GM23338 (cell line): ENCODE measurements at places on chromosomes 3 and 15. TPM values are rescaled to one million over a fixed set of nuclear protein-coding genes. Genes with fewer than 3 reads are reported as not detected.

Gene RTP3
- 0.97 TPM in 1 of 2 replicates, not detected in the other for total RNA-seq

Gene WDR93
- 0.14 TPM in 1 of 2 replicates, not detected in the other for total RNA-seq

Gene PROS1
- total RNA-seq, result 2.5 and 4.1 TPM in 2 replicates

Gene CHDH
- total RNA-seq, result 6.6 and 31.4 TPM in 2 replicates

Gene OPA1
- 78.8 and 89.9 TPM in 2 replicates for total RNA-seq

Gene CHRD
- total RNA-seq, result 0.66 and 1.1 TPM in 2 replicates

Gene DUOXA2
- total RNA-seq, result not detected in 2 replicates

Gene ELL3
- 13.6 and 19.2 TPM in 2 replicates for total RNA-seq

Gene ITGA11
- 0.03 TPM in 1 of 2 replicates, not detected in the other for total RNA-seq

Gene PDCD7
- total RNA-seq, result 16.5 and 21.2 TPM in 2 replicates

Gene PRTG
- 2.3 and 3.4 TPM in 2 replicates for total RNA-seq

Gene FGF12
- 6.0 and 7.6 TPM in 2 replicates for total RNA-seq

Gene FOXB1
- 3.1 and 4.7 TPM in 2 replicates for total RNA-seq

Gene FEM1B
- 82.0 and 82.4 TPM in 2 replicates for total RNA-seq

Gene ENTPD3
- 0.63 and 0.74 TPM in 2 replicates for total RNA-seq

Gene KNSTRN
- total RNA-seq, result 67.9 and 76.4 TPM in 2 replicates

Gene SLC28A2
- not detected in 2 replicates for total RNA-seq

Gene ABI3BP
- 0.39 and 0.42 TPM in 2 replicates for total RNA-seq

Gene CADPS
- 16.4 and 22.0 TPM in 2 replicates for total RNA-seq

Gene CCDC191
- total RNA-seq, result 0.89 and 2.0 TPM in 2 replicates

Gene EPHB3
- total RNA-seq, result 1.0 and 2.0 TPM in 2 replicates

Gene TMOD2
- total RNA-seq, result 5.9 and 7.4 TPM in 2 replicates

Gene CCR9
- not detected in 2 replicates for total RNA-seq

Gene BCL2A1
- not detected in 2 replicates for total RNA-seq

Gene CHL1
- total RNA-seq, result 1.6 and 1.9 TPM in 2 replicates

Gene CD200R1
- total RNA-seq, result 0.12 and 0.28 TPM in 2 replicates

Gene FETUB
- not detected in 2 replicates for total RNA-seq

Gene CIDEC
- total RNA-seq, result not detected in 2 replicates

Gene HGD
- not detected in 2 replicates for total RNA-seq

Gene TRH
- total RNA-seq, result 0.28 TPM in 1 of 2 replicates, not detected in the other

Gene CTXN2
- not detected in 2 replicates for total RNA-seq

Gene CLDN16
- total RNA-seq, result not detected in 2 replicates

Gene ALAS1
- 37.7 and 42.8 TPM in 2 replicates for total RNA-seq

Gene MST1
- total RNA-seq, result 8.7 and 11.1 TPM in 2 replicates

Gene CFAP100
- 0.07 TPM in 1 of 2 replicates, not detected in the other for total RNA-seq

Gene CORO2B
- total RNA-seq, result 2.8 and 4.6 TPM in 2 replicates

Gene LOXL1
- 6.8 and 10.8 TPM in 2 replicates for total RNA-seq

Gene DPPA2
- total RNA-seq, result 9.3 and 14.3 TPM in 2 replicates

Gene DUT
- 82.5 and 98.2 TPM in 2 replicates for total RNA-seq

Gene ADAMTS7
- total RNA-seq, result 46.5 and 52.7 TPM in 2 replicates

Gene PLAAT1
- total RNA-seq, result 5.4 and 6.6 TPM in 2 replicates

Gene SPATA12
- total RNA-seq, result 0.10 TPM in 1 of 2 replicates, not detected in the other

Gene CLDN1
- 4.2 and 4.6 TPM in 2 replicates for total RNA-seq

Gene MYH15
- total RNA-seq, result 0.04 and 0.07 TPM in 2 replicates

Gene PLA2G4B
- 3.4 and 4.4 TPM in 2 replicates for total RNA-seq

Gene SATB1
- total RNA-seq, result 26.8 and 28.9 TPM in 2 replicates

Gene STRIT1
- 1.6 TPM in 1 of 2 replicates, not detected in the other for total RNA-seq
